ENCODE measurements at places on chromosomes 7 and 10.
A peak's percentile ranks its signal among the peaks of the same experiment; 100 is the strongest.

DNA sequence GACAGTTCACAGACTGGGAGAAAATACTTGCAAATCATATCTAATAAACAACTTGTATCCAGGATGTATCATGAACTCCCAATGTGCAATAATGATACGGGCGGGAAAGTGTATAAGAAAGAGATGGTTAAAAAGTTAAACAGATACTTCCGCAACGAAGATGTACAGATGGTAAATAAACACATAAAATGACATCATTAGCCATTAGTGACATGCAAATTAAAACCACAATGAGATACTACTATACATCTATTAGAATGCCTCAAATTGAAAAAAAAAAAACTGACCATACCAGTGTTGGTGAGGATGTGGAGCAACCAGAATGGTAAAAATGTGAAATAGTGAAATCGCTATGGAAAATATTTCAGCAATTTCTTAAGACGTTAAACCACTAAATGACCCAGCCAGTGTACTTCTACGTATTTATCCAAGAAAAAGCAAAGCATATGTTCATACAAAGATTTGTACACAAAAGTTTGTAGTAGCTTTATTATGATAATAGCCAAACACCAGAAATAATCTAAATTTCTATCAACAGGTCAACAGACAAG lies 83.5 kb downstream of the IPMK start:
- DNase-seq: no peak

DNA sequence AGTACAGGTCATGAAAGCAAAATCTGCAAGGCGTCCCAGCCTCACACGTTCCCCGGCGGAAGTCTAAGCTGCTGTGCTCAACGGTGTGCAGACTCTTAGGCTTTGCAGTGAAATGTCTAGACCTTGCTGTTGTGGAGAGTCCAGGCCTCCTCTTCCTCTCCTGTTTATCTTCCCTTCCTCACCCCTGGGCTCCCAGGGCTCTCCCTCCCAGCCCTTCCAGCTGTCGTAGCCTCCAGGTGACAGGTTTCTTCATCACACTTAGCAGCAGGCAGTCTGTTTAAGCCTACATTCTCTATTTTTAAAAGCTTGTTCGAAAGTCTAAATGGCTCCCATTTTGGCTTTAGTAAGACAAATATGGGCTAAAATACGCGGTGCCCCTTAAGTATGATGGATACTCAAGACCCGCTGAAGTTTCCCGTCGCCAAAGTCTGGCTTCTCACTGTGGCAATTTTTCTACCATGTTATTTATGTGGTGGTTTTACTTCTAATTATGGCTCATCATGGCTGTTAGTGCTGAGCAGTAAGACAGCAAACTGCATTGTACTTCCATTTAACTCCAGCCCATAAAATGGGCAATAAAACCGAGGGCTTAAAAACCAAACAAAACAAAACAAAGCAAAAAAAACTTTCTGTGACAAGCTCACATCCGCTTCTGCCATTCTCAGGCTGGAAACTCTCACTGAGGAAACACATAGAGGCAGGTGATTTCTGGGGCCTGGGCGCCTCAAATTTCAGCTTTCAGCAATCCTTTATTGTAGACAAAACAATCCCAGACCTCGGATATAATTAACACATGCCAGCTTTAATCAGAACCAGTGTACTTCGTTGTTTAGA lies 243.2 kb downstream of the SNX10 start:
- no peak for DNase-seq

DNA sequence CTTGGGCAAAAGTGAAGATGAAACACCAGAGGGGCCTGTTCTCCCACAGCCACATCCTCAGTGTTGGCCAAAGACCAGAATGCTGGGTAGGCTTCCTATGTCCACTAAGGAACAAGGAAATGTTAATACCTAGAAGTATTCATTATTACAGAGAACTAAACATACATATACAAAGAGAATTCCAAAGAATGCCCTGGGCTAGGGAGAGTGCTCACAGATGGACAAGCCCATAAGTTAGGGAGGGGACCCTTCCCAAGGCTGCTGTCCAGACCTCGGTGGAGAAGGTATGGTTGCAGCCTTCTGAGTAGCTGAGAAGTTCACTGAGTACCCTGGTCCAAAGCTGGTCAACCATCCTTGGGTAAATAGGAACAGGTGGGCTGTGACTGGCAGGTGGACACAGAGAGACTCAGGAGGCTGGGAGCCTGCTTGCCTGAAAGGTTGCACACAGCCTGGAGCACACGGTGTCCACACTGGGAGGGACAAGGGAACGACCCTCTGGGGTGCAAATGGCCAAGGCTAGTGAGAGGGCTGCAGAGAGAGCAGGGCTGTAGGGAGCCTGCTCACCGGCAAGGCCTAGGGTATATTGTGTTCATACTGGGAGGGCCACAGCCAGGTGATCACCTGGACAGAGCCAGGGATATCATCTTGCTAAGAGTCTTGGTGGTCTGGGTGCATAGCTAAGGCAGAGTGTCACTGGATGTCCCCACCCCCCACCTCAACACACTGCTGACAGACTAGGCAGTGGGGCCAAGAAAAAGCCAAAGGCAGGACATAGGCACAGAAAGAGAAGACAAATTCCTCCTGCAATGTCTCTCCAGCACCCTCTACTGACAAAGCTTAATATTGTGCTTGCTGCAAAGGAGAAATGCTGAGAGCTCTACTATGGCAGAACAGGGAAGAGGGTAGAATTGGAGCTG lies 40.3 kb downstream of the CPVL start:
- DNase-seq: peak; percentile 85

DNA sequence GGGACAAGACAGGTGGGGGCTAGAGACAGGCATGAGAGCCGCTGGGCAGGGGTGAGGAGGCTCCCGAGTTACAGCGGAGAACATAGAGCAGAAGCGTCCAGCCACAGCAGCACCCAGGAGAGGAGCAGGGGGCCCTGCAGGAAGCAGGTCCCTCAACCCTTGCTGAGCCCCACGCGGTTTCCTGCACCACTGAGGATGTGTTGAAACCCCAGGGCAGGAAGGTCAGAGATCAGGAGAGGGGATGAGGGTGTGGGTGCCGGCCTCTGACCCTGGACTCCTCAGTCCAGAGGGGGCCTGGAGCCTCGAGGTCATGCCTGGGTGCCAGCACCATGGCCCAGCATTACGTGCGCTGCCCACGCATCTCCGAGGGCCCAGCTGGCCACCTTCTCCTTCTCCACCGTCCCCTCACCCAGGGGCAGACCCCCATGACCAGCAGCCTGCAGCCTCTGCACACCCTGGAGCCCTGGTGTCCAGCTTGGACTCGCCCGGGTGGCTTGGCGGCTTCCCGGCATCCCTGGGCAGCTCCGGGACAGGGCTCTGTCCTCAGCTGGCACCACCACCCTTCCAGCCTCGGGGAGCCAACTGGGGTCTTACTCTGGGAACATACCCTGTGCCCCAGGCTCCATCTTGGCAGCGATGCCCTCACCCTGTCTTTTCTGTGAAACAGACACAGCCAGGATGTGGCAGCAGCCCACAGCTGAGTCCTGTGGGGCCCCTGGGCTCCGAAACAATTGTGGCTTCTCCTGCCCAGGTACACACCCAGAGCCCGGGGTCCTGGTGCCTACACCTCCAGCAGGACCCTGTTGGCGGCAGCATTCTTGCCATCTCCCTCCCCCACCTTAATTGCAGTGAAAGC lies 52.0 kb downstream of the STK32C start:
- DNase-seq: no peak

DNA sequence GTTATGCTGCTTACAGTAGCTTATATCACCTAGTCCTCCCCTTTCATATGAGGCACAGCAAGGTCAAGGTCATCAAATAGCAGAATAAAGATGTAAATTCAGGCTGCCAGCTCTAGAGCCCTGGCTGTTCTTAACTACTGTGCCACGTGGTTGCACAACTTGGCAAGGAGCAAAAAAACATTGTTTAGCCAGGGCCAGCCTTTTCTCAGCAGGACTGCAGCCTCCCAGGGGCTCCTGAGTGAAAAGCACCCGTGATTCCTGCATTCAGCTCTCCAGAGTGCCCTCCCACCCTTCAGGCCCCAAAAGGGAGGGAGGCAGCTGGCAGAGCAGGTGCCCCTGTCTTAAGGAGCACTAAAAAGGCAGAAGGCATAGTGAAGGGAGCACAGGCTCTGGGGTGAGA lies 31.8 kb upstream of the TM9SF3 start:
- DNase-seq: no peak

GRCh38 chr7:16945372-16945771 lies 63.6 kb upstream of the AGR3 start:
- DNase-seq: no peak

DNA sequence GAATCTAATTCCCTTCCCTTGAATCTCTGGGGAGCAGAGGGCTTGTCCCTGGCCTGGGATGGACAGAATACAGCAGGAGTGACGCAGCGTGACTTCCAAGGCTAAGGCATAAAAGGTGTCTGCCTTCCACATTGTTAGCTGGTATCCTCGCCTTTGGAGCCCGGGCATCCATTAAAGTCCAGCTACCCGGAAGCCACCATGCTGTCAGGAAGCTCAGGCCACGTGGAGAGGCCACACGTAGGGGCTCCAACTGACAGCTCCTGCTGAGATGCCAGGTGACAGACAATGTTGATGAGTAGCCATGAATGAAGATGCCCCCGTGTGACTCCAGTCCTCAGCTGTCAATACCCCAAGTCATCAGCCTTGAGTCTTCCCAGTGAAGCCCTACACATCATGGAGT lies 99.9 kb downstream of the OAT start:
- no peak for DNase-seq

DNA sequence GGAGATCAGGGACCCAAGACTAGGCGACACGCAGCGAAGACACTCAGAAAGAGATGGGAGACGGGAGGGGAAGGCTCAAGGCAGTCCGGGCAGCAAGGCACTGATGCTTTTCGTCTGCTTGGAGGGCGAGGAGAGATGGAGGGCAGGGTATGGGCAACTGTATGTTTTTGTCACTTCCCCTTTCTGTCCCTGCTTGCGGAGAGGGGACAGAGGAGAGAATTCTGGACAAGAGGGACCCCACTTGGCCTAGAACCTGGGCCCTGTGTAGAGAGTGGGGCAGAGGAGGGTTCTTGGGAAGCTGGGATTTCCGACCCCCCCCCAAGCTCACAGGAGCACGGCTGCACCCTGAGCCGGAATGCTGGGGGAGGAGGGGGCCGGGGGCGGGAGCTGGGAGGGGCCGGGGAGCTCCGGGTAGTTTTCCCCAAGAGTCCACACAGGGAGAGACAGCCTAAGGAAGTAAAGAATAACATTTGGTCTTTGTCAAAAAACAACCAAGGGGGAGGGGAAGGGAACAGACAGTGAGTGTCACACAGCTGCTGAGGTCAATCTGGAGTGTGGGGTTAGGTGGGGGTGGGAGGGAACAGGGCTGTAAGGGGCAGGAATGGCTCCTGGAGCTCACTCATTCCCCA lies 1.8 kb downstream of the LRCH4 start:
- DNase-seq: no peak

GRCh38 chr7:142308918-142309317 lies 51.1 kb upstream of the PRSS58 start:
- DNase-seq: no peak

DNA sequence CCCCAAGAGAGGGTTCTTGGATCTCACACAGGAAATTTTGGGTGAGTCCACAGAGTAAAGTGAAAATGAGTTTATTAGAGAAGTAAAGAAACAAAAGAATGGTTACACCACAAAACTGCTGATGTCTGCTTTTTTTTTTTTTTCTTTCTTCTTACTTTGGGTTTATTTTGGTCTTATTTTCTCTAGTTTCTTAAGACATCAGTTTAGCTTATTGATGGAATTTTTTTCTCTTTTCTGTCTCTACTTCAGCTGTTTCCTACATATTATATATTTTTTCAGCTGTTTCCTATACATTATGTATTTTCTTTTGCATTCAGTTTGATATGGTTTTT lies 166.4 kb downstream of the CCSER2 start:
- no peak for DNase-seq

DNA sequence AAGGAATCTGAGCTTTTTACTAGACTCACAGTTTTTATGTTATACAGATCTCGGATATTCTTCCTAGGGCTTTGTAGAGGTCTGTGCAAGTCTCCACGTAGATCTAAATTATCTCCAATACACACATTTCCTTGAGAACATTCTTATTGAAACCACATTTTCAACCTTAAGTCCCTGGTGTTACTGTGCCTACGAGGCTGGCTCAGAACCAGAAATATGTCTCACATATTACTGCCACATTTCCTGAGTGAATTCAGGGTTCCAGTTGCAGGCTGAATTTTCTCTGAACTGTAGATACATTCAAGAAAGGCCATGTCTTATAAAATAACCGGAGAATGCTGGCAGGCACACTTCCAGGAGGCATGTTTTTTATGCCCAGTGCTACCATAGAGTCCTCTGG lies 46.5 kb downstream of the INHBA start:
- DNase-seq: peak; percentile 76

DNA sequence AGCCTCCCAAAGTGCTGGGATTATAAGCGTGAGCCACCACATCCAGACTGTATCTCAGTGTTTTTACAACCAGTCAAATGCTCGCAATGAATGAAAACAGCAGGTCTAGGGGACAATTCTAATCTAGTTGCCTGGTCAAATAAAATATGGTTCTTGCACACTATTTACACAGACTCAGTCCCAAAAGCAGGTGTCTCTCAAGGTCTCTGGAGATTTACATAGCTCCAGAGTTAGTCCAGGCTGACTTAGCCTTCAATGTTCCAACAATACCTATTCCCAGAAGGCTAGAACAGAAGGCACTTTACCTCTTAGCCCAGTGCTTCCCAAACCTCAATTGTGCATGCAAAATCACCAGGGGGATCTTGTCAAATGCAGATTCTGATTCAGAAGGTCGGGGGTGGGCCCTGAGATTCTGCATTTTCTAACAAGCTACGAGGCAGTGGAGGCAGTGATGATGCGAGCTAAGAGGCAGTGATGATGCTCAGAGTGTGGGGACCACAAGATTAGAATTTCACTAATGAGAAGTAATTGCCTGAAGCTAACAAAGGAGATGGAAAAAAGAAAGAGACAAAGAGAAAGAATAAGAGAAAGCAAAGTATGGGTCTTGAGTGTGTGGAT lies 6.4 kb downstream of the KIAA1549 start:
- no peak for DNase-seq

Measured in common myeloid progenitor, CD34-positive (primary cell).